ENCODE measurements at places on chromosomes 1 and 21.

DNA sequence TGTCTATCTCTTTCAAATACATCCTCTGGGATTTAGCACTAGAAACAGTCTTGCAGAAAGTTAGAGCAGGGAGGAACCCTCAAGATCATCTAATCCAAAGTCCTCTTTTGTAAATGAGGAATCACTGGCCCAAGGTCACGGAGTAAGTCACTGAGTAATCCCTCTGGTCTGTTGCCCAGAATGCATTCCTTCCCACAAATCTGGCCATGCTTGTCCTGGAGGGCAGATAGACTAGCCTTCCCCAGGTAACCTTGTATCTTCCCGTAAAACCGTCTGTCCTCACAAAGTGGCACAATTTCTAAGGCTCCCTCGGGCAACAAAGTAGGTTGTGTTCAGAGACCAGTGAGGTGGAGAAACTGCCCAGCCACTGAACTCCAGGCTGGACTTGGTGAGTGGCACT lies 46.2 kb downstream of the DDR2 start:
- no peak for DNase-seq

DNA sequence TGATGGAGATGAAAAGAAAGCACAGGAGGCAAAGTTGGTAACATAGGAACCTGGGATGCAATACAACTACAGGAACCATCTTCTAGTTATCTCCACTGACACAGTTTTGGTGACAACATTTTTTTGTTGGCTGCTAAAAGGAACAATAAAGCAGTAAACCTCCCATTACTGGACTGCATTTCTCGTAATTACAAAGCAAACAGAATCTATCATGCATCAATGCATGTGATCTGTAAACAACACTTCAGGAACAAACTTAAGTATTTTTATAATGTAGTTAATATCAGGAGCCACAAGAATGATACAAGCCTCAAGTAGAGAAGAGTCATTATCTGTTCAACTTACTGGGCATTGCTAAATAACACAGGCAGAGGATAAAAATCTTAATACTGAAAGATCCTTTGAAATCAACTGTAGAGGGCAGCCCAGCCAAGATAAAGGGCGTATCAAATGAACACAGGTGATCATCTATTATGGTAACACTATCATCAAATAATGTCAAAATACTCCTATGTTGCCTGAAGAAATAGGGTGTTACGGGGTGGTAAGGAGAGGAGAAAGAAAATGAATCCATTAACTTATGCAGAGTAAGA lies 193.3 kb downstream of the EIF4G3 start:
- DNase-seq = no peak

- DNase-seq = no peak
Measured at GRCh38 chr1:23403038-23403336, 21.6 kb downstream of the TCEA3 start.

DNA sequence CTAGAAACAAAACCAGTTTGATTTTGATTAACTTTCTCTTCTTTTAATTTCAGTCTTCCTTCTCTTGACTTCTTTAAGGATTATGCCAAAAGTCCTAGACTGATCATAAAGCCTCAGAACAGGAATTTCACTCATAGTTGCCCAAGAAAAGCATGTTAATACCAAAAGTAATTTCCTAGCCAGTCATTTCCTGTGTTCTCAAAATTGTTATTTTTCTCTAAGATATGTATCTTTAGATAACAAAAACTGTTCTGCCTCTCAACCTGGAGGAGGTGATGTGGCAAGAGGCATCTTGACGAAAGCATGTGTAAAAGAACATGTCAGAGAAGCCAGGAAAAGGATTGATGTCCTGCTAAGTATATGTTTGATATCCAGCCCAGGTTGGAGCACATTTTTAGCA lies 78.0 kb upstream of the IPO9 start:
- no peak for DNase-seq

DNA sequence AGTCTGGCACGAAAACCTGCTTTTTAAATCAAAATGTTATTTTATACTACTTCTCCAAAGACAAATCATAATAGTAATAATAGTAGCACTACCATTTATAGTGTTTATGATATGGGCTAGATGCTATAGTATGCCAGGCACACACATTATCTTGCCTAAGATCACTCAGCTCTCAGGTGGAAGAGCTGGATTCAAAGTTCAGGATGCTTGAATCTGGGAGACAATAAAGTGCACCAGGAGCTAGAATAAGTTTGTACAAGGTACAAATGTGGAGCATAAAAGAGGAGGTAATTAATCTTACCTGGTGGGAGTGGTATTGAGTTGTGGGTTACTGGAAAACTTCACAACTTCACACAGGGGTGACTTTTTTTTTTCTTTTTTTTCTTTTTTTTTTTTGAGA lies 10.0 kb upstream of the ELOVL1 start:
- DNase-seq = no peak

Measured in activated T-helper 1 cell treated with anti-CD3 and anti-CD28 coated beads, Interleukin-2, amount 50 U/mL, for 16 hours (primary cell).